Activated naive CD4-positive, alpha-beta T cell treated with anti-CD3 and anti-CD28 coated beads for 36 hours (primary cell): ENCODE measurements at places on chromosomes 5 and 9. TPM values are rescaled to one million over a fixed set of nuclear protein-coding genes. Genes with fewer than 3 reads are reported as not detected.

GRCh38 chr9:89439571-89439970 lies 58.3 kb downstream of the SEMA4D start:
- peaks cover 94% of the 10 kb centered on the region for H3K4me1 ChIP-seq
- no peak overlapping the region for H3K4me3 ChIP-seq
- no peaks in the 10 kb centered on the region for H3K27me3 ChIP-seq
- no peak for DNase-seq

- peaks cover 30% of the 10 kb centered on the region for H3K27me3 ChIP-seq
- no peak overlapping the region for H3K27ac ChIP-seq
- peaks cover 8% of the 10 kb centered on the region for H3K4me1 ChIP-seq
- DNase-seq: no peak
- H3K4me3 ChIP-seq: no peak overlapping the region
Measured at GRCh38 chr5:122073018-122073417, 5.0 kb downstream of the LOX start.

- no peaks in the 10 kb centered on the region for H3K4me1 ChIP-seq
- no peak for DNase-seq
- no peaks in the 10 kb centered on the region for H3K36me3 ChIP-seq
- no peak overlapping the region for H3K4me3 ChIP-seq
Measured at GRCh38 chr5:2666081-2666480, 85.4 kb downstream of the IRX2 start.

DNA sequence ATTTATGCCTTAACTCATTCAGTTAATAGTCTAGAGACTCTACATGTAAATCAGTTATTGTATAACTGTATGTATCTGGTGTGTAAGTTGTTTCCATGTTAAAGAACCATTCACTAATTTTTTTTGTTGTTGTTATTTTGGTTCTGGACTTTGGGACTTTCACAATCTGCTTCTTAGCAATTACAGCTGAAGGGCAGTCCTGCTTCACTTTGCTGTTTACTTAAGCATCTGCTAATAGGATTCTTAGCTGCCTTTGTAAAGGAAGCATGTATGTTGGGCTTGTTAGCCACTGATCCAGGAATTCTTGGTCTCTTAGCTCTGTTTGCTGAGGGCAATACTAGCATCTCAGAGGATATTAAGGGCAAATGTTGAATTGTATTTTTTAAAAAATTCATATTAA lies 97.0 kb downstream of the FOCAD start:
- no peaks in the 10 kb centered on the region for H3K4me1 ChIP-seq
- H3K27me3 ChIP-seq: no peaks in the 10 kb centered on the region
- H3K27ac ChIP-seq: no peak overlapping the region
- no peak for DNase-seq
- peaks cover 5% of the 10 kb centered on the region for H3K36me3 ChIP-seq
- H3K4me3 ChIP-seq: no peak overlapping the region

DNA sequence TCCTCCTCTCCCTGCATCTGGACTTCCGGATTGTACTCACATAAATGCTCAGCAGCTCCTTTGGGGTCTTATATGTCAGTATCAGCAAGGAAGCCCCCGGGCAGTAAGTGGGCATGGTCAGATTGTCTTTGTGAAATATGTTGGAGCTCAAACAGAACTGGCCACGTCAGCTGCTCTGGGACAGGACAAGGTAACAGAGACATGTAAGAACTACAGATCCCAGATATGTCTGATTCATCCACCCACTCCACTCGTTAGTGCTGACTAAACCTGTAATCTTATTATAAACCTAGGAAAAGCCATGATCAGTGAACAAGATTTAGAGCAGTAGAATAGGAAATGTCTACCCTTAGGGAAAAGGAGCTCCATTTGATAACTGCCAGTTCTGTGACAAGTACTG lies 561.8 kb downstream of the CETN3 start:
- H3K36me3 ChIP-seq: no peaks in the 10 kb centered on the region
- no peaks in the 10 kb centered on the region for H3K27me3 ChIP-seq
- no peaks in the 10 kb centered on the region for H3K4me1 ChIP-seq
- DNase-seq: no peak
- no peak overlapping the region for H3K27ac ChIP-seq
- H3K4me3 ChIP-seq: no peak overlapping the region

DNA sequence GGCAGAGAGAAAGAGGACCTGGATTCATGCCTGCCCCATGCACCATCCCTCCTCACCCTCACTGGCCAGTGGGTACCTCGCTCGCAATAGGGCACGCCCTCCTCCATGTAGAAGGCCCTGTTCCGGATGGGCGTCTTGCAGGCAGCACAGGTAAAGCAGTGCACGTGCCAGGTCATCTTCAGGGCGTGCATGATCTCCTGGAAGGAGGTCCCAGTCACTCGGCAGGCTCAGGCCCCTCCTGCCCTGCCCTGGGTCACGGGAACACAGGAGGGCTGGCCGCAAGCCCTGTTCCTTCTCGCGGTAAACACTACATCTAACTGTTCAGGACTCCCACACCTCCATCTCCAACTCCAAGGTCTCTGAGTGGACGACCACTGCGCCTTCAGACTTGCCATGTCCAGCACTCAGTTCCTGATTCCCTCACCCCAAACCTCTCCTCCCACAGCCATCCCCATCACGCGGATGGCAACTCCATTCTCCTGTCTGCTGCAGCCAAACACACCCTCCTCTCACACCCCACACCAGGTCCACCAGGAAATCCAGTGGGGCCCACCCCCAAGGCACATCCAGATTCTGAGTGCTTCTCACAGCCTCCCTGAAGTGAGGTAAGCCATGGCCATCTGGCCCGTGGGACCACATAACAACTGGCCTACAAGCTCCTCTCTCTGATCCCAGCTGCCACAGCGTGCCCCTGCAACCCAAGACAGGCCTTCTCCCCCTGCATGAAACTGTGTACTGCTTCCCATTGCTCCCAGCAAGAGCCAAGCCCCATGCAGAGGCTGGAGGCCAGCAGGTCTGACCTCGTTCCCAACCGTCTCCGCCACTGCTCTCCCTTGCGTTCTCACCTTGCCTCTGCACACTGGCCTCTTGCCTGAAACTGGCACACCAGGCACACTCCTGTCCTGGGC lies 10.8 kb upstream of the DBN1 start:
- peaks cover 4% of the 10 kb centered on the region for H3K36me3 ChIP-seq
- H3K27me3 ChIP-seq: no peaks in the 10 kb centered on the region
- H3K27ac ChIP-seq: no peak overlapping the region
- no peak for DNase-seq
- no peak overlapping the region for H3K4me3 ChIP-seq

- H3K4me3 ChIP-seq: peak overlapping the region; percentile 42
- no peaks in the 10 kb centered on the region for H3K36me3 ChIP-seq
- no peak for DNase-seq
- peaks cover 32% of the 10 kb centered on the region for H3K27me3 ChIP-seq
Measured at GRCh38 chr5:963310-963672, 45.3 kb upstream of the NKD2 start.

- no peak for DNase-seq
- H3K4me1 ChIP-seq: no peaks in the 10 kb centered on the region
- no peaks in the 10 kb centered on the region for H3K36me3 ChIP-seq
- no peak overlapping the region for H3K4me3 ChIP-seq
Measured at GRCh38 chr5:153713943-153714342, 223.5 kb downstream of the GRIA1 start.

- H3K36me3 ChIP-seq: no peaks in the 10 kb centered on the region
- no peak overlapping the region for H3K27ac ChIP-seq
- H3K4me1 ChIP-seq: peaks cover 5% of the 10 kb centered on the region
- no peak overlapping the region for H3K4me3 ChIP-seq
Measured at GRCh38 chr5:97135868-97136267, 6.5 kb downstream of the LIX1 start.

DNA sequence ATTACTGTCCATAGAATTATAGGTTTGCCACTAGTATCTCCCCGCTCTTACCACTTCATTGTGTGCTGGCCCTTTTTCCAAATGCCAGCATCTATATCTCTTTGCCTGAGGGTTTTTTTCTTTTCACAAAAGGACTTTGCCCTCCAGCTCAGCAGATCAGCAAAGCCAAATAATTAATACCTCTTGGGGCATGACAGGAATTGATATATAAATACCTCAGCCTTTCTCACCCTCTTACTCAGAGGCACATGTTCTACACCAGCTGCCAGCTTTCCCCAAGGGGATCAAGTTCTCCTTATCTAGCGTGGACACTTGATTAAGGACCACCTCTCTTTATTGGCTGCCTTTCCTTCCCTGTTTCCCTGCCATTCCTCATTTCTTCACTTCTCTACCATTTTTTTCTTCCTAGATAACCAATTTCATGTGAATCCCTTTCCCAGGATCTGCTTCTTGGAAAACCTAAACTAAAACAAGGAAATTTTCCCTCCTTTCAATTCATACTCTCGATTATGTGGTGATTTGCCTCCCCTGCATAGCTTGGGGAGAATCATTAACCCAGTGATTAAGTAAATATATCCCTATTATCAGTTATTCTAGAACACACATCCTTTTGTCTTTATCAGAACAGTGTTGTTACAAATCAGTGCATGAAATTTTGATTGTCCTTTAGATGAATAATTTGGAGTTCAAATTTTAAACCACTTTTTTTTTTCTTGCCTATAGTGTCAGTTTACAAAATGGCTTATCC lies 6.9 kb upstream of the NUDT12 start:
- H3K27me3 ChIP-seq: peaks cover 3% of the 10 kb centered on the region
- no peak overlapping the region for H3K27ac ChIP-seq
- DNase-seq: no peak

DNA sequence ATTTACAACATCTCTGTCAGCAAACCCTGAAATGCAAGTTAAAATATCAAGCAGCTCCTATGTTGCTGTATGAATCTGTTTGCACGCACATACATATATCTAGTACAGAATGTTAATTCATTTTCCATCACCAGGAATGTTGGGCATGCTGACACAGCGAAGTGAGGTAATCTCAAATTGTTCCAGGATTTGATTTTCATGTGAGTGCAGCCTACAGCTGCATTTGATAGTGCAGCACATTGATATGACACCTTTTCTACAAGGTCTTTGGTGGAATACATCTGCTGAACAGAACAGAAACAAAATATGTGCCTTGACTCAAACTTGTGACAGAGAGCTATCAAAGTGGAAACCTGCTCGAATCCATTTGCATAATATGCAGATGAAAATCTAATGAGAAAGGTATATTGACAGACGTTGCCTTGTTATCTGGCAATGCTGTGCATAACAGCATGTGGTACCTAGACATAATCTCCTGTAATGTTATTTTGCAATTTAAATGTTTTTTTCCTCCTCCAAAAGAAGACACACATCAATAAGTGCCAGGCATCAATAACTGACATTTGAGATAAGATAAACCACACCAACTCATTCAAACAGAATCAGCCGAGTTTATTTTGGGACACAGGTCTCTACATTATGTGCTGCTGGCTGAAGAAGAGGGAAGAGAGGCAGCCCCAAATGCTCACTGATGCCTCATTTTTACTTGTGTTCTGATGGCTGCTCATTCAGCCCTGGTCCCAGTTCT lies 512.2 kb downstream of the ZNF608 start:
- H3K4me3 ChIP-seq: no peak overlapping the region
- no peaks in the 10 kb centered on the region for H3K4me1 ChIP-seq
- no peak for DNase-seq
- no peaks in the 10 kb centered on the region for H3K36me3 ChIP-seq

GRCh38 chr5:133665571-133665970 lies 53.2 kb upstream of the FSTL4 start:
- H3K36me3 ChIP-seq: no peaks in the 10 kb centered on the region
- no peak for DNase-seq
- no peak overlapping the region for H3K27ac ChIP-seq
- no peak overlapping the region for H3K4me3 ChIP-seq
- H3K4me1 ChIP-seq: no peaks in the 10 kb centered on the region

DNA sequence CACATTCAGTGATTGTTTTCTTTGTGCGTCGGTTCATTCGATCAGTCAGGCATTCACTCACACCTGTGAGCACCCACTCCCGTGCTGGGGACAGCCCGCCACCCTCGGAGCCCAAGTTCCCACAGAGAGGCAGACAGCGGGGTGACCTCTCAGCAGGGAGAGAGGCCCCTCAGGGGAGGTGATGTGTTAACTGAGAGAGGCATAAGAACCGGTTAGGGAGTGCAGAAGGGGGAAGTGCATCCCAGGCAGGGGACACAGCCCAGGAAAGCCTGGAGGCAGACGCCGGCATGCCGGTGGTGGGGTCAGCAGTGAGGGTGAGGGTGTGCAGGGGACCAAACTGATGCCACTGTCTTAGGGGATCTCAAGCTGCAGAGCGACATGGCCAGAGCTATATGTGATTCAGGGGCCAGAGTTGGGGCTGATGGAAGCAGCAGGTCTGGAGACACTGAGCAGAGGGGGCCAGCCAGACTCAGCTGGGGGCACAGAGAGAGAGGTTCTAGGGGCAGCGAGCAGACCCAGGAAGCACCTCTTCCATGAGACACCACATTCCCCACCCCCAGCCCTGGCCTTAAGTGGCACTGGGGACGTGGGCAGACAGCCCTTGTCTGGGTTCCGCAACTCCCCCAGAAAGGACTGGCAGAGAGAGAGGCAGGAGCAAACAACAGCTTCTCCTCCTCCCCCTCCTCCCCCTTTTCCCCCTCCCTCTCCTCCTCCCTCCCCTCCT lies 35.9 kb downstream of the HK3 start:
- H3K27ac ChIP-seq: no peak overlapping the region
- H3K36me3 ChIP-seq: no peaks in the 10 kb centered on the region
- no peak overlapping the region for H3K4me3 ChIP-seq
- H3K4me1 ChIP-seq: no peaks in the 10 kb centered on the region
- no peak for DNase-seq

GRCh38 chr9:103804077-103804735 lies 289.9 kb upstream of the SMC2 start:
- no peak overlapping the region for H3K4me3 ChIP-seq
- no peaks in the 10 kb centered on the region for H3K36me3 ChIP-seq
- no peak for DNase-seq
- peaks cover 2% of the 10 kb centered on the region for H3K4me1 ChIP-seq

- H3K4me3 ChIP-seq: peak overlapping the region; percentile 99
- H3K27me3 ChIP-seq: no peaks in the 10 kb centered on the region
- peak overlapping the region; percentile 19 for H3K27ac ChIP-seq
- peaks cover 32% of the 10 kb centered on the region for H3K4me1 ChIP-seq
- DNase-seq: no peak
Measured at GRCh38 chr5:134758176-134758503, 439 bp upstream of the DDX46 start.

DNA sequence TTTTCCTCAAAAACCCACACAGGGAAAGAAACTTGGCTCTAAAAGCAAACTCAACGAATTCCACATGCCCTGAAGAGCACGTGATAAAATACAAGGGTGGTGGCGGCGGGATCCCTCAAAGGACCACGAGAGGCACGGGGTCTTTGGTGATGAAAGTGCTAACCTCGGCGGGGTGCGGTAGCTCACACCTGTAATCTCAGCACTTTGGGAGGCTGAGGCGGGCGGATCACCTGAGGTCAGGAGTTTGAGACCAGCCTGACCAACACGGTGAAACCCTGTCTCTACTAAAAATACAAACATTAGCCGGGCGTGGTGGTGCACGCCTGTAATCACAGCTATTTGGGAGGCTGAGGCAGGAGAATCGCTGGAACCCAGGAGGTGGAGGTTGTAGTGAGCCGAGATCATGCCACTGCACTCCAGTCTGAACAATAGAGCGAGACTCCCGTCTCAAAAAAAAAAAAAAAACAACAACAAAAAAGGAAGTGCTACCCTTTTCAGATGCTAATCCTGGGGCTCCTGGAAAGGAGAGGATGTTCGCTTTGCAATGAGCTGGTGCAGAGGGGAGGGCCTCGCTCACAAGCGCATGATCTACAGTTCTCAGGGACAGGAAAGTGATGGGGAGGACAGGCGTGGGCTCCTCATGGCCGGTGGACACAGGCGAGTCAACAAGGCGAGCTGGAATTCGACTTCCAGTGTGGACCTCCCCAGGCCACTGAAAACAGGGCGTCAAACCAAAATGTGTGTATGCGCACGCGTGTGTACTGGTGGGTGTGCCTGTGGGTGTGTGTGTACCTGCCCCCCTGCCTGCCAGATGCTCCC lies 54.1 kb downstream of the USP20 start:
- peaks cover 35% of the 10 kb centered on the region for H3K36me3 ChIP-seq
- peak overlapping the region; percentile 92 for H3K4me3 ChIP-seq
- H3K27ac ChIP-seq: peak overlapping the region; percentile 99
- no peaks in the 10 kb centered on the region for H3K27me3 ChIP-seq

The GDA gene
- total RNA-seq: not detected

The LCN15 gene
- not detected for total RNA-seq

The EGFLAM gene
- not detected for total RNA-seq

The KIAA1958 gene
- total RNA-seq: 7.6 TPM
